Activated CD8-positive, alpha-beta memory T cell treated with anti-CD3 and anti-CD28 coated beads for 48 hours (primary cell): ENCODE measurements at places on chromosomes 7 and 10.

GRCh38 chr7:31054608-31055278 is 2.6 kb downstream of the ADCYAP1R1 start:
- no peak for DNase-seq

DNA sequence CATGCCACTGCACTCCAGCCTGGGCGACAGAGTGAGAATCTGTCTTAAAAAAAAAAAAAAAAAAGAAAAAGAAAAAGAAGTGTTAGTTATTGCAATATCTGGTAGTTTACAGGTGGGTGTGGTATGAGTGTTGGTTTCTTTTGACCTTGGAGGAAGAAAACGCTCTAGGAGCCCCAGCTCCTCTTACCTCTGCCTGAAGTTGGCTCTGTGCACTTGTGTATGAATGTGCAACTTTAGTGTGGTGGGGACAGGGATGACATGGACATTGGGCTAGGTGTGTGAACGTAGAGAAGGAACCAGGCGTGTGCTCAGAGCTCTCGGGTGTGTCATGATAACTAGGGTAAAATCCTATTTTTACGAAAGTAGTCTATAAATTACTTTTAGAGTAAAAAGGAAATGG is 11.9 kb downstream of the PROSER2 start:
- no peak for DNase-seq

- DNase-seq: no peak
Observed at GRCh38 chr10:69850440-69850839, 48.7 kb downstream of the COL13A1 start.

DNA sequence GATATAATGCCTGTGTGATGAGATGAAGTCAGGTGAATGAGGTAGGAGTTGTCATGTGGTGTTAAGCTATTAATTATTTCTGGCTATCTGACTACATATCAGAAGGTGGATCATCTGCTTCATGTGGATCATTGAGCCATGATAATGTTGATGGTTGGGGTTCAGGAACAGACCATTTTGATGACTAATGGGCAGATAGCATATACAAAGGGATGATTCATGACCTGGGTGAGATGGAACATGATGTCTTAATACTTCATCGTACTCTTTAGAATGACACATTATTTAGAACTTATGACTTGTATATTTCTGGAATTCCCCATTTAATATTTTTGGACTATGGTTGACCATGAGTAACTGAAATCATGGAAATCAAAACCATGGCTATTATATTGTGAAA is 155.1 kb downstream of the OR13A1 start:
- no peak for DNase-seq

DNA sequence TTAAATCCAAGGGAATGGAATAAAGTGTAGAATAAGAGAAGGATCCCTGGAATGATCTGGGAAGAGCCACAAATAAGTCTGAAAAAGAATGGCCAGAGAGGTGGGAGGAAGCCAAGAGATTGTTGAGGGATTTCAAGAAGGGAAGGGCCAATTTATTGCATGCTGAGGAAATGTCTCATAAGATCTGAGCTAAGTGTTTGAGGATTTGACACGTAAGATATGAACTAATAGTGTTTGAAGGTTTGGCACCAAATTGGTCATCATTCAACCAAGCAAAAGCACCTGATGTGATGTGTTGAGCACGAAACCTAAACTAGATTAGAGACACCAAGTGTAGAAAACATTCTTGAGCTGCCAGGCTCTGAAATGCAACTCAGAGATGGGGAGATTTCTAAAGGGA is 97.9 kb downstream of the TSPAN12 start:
- no peak for DNase-seq

GRCh38 chr7:77202481-77202976 is 2.9 kb upstream of the FGL2 start:
- no peak for DNase-seq
